ENCODE measurements at places on chromosomes 13 and 19. TPM values are rescaled to one million over a fixed set of nuclear protein-coding genes. Genes with fewer than 3 reads are reported as not detected.

GRCh38 chr13:53436396-53436795, 407.8 kb downstream of the OLFM4 start:
- no peak overlapping the region for H3K27ac ChIP-seq
- no peaks in the 10 kb centered on the region for H3K36me3 ChIP-seq
- DNase-seq: no peak
- no peak overlapping the region for H3K4me3 ChIP-seq
- no peaks in the 10 kb centered on the region for H3K27me3 ChIP-seq

GRCh38 chr13:97015661-97016350, 21.5 kb upstream of the OXGR1 start:
- H3K27ac ChIP-seq: no peak overlapping the region
- H3K27me3 ChIP-seq: no peaks in the 10 kb centered on the region
- H3K36me3 ChIP-seq: no peaks in the 10 kb centered on the region
- no peak overlapping the region for H3K4me3 ChIP-seq

- H3K4me1 ChIP-seq: peaks cover 30% of the 10 kb centered on the region
- H3K36me3 ChIP-seq: no peaks in the 10 kb centered on the region
- DNase-seq: no peak
- H3K27ac ChIP-seq: peak overlapping the region; percentile 96
Measured at GRCh38 chr19:58326501-58326913, 287 bp upstream of the ZSCAN22 start.

Gene CFD
- total RNA-seq: 652 TPM

Gene SRRM5
- 0.28 TPM for total RNA-seq
